ENCODE measurements at places on chromosomes 5 and 9.

DNA sequence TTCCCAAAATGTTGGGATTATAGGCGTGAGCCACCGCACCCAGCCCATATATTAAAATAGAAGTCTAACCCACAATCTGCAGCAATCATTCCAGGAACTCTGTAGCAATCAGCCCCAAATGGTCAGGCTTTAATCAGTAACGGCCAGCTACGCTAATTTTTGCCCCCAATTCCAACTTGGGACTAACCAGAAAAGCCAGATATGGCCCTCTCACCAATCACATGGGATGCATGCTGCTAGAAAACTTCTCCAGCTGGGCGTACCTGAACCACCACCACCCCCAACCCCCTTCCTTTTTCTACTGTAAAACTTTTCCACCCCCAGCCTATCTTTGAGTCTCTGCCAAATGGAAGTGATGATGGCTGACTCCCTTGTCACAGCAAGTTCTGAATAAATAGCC lies 4.1 kb downstream of the SUSD1 start:
- DNase-seq = no peak

- no peak for DNase-seq
Measured at GRCh38 chr9:73138516-73138915, 13.1 kb upstream of the ANXA1 start.

DNA sequence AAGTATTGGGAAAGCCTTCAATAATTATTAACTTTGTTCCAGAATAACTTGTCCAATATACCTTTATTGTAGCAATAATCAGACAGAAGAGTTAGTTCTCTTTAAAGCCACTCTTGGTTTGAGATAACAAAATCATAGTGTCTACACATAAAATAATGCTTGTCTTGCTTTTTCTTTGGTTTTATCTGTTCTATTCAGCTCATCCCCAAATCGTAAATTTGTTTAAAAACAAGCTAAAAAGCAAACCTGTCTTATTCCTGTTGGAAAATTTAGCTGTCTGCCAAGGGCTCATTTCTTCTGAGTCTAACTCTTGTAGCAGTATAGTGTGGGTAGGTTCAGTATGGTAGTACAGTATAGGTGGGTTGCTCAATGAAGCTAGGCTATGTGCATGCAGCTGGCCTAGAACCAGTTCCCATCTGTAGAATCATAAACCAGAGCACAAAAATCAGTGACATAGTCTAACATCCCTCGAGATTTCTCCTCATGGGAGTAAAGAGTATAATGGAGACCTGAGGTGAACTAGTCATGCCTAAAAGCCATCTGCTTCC lies 17.9 kb upstream of the APBA1 start:
- no peak for DNase-seq

GRCh38 chr5:61313960-61314681 lies 17.9 kb upstream of the ZSWIM6 start:
- DNase-seq = no peak

DNA sequence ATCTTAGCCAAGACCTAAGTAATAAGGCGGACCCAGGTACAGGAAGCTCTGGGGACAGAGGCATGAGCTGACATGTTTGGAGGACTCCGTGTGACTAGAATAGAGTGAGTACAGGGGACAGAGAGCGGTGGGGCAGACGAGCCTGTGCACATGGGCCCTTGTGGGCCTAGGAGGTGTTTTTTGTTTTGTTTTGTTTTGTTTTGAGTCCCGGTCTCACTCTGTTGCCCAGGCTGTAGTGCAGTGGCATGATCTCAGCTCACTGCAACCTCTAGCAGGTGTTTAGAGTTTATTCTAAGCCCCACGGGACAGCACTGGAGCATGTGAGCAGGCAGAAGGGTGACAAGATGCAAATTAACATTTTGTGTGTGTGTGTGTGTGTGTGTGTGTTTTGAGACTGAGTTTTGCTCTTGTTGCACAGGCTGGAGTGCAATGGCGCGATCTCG lies 3.1 kb upstream of the EEIG1 start:
- DNase-seq = peak; percentile 93

GRCh38 chr5:65047948-65048690 lies 279.4 kb downstream of the CWC27 start:
- peak; percentile 68 for DNase-seq

DNA sequence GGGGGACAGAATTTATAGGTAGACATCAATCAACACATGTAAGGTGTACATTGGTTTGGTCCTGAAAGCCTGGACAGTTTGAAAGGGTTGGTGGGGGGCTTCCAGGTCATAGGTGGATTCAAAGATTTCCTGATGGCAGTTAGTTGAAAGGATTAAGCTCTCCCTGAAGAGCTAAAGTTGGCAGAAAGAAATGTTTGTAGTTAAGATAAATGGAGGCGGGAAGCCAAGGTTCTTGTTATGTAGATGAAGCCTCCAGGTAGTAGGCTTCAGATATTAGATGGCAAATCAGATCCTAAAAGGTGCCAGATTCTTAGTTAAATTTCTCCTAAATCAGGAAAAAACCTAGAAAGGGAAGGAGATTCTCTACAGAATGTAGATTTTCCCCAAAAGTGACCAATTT lies 9.0 kb upstream of the LRRTM2 start:
- no peak for DNase-seq

GRCh38 chr5:93675460-93676450 lies 65.6 kb downstream of the POU5F2 start:
- DNase-seq = peak; percentile 3

DNA sequence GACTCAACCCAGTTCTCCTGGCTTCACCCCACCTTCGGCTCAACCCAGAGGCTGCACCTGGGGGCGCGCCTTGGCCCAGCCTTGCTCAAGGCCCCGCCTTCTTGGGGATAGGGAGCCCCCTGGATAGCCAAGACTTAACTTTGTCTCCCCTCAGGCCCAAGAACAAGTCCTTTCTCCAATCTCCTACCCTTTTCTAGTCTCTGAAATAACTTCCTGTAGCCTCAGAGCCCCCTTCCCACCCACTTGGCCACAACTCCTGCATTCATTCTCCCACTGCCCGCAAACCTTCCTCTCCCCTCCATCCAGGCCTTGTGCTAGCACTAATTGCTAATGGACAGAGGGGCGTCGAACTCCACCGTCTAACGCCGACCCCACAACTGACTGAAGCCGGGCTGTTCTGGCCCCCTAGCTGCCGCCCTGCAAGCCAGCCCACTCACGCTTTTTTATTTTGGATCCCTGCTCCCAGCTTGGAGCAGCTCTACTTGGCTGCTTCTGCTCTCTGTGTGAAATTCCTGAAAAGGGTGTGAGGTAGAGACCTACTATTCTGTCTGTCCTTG lies 579 bp upstream of the ASTN2 start:
- no peak for DNase-seq

GRCh38 chr5:143153332-143154119 lies 250.0 kb downstream of the NR3C1 start:
- no peak for DNase-seq

DNA sequence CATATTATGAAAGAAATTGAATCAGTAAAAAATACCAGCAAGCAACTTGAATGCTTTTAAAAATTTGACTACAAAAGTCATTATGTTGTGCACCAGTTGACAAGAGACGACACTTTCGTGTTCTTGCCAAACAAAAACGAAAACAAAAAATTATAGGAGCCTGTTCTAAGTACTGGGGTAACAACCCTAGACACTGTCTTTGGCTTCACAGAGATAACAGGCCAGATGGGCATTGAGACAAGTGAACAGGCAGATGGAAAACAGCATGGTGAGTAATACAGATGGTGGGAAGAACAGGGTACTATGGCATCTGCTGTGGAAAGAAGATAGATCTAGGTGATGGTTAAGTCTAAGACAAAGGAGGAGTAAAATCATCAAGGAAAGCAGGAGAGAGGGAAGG lies 99.0 kb downstream of the CDH12 start:
- no peak for DNase-seq

GRCh38 chr5:172564188-172564587 lies 76.9 kb upstream of the NEURL1B start:
- DNase-seq = no peak

- DNase-seq = no peak
Measured at GRCh38 chr5:173237143-173237874, 2.3 kb upstream of the NKX2-5 start.

- no peak for DNase-seq
Measured at GRCh38 chr5:121987685-121988073, 25.9 kb downstream of the SRFBP1 start.

- DNase-seq = no peak
Measured at GRCh38 chr9:133935328-133936005, 56.7 kb downstream of the VAV2 start.

DNA sequence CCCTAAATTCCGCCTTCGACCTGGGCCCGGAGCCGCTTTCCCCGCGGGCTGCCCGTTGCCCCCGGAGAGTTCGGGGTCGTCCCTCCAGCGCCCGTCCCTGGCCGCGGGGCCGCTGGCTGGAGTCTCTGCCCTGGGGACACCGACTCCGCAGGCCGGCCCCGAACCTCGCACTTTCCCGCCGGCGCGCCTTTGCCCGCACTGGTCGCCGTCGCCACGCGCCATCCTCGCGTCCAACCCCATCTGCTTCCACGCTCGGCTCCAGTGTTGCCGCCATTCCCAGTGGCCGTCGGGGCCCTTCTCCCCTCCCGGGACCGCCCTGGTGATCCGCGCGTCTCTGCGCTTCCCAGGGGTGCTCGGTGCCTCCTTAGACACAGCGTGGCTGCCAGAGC lies 11.0 kb downstream of the LHX3 start:
- DNase-seq = no peak

GRCh38 chr5:92633875-92634487 lies 947.0 kb downstream of the NR2F1-AS1 start:
- DNase-seq = no peak

GRCh38 chr9:137058521-137059234 lies 4.8 kb upstream of the ENTPD2 start:
- DNase-seq = no peak

- DNase-seq = no peak
Measured at GRCh38 chr9:81776834-81777233, 87.5 kb upstream of the TLE1 start.

GRCh38 chr5:109905906-109906305 lies 216.2 kb downstream of the MAN2A1 start:
- no peak for DNase-seq

DNA sequence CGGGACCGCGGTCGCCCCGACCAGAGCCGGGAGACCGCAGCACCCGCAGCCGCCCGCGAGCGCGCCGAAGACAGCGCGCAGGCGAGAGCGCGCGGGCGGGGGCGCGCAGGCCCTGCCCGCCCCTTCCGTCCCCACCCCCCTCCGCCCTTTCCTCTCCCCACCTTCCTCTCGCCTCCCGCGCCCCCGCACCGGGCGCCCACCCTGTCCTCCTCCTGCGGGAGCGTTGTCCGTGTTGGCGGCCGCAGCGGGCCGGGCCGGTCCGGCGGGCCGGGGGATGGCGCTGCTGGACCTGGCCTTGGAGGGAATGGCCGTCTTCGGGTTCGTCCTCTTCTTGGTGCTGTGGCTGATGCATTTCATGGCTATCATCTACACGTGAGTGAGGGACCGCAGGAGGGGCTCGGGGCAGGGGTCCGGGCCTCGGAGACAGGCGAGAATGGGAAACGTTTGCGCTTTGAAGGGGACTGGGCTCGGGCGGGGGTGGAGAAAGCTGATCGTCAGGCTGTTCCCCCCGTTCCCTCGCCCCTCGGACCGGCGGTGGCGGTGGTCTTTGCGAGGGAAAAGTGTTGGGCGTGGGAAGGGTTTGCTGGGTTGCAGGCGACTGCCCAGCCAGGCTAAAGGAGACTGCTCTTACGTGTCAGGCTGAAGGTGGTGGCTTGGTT lies 457 bp downstream of the UGCG start:
- DNase-seq = no peak

DNA sequence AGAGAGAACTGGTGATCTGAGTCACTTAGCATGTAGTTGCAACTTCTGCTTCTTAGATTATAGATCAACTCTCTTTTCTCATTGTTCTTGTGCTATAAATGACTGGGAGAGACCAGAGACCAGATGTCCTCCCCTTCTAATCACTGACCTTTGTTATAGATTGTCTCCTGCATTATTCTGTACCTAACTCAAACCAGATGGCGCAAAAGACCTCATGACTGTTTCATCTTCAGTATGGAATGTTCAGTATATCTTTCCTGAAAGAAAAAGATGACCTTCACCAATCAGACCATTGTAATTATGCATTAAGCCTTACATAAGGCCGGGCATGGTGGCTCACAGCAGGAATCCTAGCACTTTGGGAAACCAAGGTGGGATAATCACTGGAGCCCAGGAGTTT lies 30.5 kb upstream of the ADAM19 start:
- DNase-seq = no peak

DNA sequence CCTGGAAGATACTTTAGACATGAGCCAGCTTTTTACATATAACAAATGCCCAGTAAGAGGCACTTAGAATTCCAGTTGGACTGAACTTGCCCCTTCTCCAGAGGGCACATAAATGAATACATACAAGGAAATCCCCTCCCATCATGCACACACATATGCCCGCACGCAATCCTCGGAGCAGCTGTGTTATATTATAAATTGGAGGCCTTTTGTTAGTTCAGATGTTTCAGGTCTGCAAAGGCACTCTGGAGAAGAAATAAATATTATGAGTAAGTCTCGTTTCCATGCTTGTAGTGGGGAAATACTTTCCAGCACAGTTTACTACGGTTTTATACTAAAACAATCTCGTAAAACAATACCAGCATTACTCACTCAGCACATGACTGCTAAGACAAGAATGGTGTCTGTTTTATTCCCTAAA lies 17.6 kb upstream of the MUSK start:
- DNase-seq = no peak

GRCh38 chr5:124797665-124798087 lies 51.2 kb upstream of the ZNF608 start:
- DNase-seq = no peak

DNA sequence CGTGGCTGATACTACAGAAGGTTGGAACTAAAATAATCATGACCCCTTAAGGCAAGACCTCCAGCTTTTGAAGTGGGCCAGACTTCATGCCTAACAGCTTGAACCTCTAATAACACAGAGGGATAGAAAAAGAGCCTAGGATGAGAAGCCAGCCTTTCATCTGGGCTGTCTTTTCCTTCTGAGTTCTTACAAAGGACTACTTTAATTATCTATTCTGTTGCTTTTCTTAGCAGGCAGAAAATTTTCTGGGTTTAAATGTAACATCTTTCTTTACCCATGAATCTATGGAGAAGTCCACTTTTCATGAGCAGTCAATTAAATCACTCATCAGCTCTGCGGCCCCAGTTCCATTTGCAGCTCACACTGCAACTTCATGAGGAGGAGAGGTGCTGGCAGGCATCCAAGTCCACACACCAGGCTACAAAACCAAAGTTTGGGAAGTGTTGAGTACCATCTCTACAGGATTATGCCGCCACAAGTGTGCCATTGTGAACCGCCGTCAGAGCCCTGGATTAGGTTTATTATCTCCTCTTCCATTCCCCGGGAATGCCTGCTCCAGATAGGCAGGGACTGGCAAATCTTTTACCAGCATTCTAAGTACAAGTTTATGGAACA lies 192.0 kb downstream of the TLE4 start:
- no peak for DNase-seq

DNA sequence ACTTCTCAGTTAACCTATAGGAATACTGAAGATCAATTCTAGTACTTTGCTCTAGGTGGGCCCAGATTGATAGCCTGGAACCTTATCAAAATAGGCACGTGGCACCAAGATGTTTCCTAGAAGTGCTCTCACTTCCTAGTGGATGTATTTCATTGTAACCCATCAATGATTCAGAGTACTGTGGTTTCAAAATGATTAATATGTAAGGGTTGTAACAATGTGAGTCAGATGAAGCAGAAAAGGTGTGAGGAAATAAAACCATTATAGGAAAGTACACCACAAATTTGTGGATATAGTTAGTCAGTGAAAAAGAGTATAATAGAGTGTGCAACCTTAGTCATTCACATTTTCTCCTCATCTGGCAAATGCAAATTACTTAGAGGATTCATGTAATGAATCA lies 177.3 kb upstream of the FST start:
- DNase-seq = no peak

All from GM12865 (cell line).